Stimulated activated CD8-positive, alpha-beta memory T cell treated with anti-CD3 and anti-CD28 coated beads, Interleukin-4, amount 100 ng/mL, for 1 hour (primary cell): ENCODE measurements at places on chromosomes 6 and 20.
A peak's percentile ranks its signal among the peaks of the same experiment; 100 is the strongest.

GRCh38 chr20:2798095-2798805 is 2.2 kb downstream of the CPXM1 start:
- no peak for DNase-seq

- DNase-seq: no peak
Observed at GRCh38 chr20:36569847-36570429, 3.5 kb upstream of the TGIF2 start.

DNA sequence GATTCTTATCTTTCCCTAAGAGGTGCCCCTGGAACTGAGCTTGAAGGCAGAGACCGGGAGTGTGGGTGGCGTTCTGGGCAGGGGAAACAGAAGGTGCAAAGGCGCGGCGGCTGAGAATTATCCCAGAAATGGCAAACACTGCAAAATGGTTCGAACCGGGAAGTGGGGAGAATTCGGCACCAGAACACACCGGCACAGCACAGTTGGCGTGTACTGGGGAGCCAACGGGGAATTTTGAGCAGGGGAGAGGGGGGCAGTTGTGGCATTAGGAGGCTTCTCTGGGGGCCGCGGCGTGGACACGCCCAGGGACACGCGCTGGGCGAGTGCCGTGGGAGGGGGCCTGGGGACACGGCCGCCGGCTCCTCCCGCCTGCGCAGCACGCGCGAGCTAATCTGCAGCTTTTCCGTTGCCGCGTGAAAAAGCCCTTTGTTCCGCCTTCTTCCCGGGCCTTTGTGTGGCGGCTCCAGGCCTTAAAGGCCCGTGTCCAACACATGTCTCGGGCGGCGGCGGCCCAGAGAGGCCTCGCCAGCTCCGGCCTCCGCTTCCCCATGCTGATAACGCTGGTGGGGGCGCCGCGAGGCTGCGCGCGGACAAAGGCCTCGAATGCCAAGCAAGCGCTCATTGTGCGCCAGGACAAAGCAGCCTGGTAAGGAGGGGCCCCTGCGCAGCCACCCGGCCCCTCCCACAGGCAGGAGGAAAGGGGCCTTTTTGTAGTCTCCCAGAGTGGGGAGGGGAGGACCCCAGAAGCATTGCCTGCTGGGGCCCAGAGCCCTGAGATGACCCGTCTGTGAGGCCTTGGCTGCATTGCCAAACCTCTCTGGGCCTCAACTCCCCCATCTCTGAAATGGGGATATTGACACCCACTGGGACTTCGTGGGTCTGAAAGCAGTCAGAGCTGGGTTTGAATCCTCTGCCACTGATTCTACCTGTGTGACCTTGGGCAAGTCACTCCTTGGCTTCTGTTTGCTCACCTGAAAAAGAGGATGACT is 82.8 kb downstream of the CD40 start:
- no peak for DNase-seq

DNA sequence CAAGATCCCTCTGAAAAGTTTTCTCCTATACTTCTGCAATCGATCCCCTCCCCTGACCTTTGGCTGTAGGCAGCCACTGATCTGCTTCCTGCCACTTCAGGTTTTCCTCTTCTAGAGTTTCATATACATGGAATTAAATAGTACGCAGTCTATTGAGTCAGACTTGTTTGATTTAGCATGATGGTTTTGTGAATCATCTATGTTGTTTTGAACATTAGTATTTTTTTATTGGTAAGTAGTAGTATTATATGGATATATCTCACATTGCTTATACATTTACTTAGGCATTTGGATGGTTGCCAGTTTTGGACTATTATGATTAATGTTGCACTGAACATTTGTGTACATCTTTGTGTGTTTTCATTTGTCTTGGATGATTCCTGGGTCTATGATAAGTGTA is 518.0 kb downstream of the CD109 start:
- DNase-seq: no peak

DNA sequence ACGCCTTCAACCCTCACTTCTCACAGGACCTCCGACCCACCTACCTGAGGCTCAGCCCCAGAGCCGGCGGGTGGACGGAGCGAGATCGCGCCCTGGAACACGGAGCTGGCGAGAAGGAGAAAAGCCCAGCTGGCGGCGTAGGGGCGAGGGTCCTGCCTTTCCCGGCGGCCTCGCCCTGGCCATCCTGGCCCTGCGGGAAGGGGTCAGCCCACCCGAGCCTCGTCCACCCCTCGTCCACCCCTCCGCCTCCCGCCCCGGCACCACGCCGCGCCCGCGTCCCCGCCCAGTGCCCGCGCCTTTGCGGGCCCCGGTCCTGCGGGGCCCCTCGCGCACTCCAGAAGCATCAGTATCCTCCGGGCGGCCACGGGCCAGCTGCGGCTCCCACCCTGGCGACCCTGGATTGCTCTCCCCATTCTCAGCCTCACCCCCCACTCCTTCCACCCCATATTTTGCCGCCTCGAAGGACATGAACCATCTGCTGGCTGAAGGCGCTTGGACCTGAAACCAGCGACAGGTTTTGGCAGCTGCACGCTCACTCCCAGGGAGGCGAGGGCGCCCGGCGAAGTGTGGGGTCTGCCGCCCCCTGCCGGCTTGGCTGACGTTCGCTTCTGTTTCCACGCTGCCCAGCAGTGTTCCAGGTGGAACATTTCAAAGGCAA is 65.1 kb downstream of the PLG start:
- peak; percentile 14 for DNase-seq

DNA sequence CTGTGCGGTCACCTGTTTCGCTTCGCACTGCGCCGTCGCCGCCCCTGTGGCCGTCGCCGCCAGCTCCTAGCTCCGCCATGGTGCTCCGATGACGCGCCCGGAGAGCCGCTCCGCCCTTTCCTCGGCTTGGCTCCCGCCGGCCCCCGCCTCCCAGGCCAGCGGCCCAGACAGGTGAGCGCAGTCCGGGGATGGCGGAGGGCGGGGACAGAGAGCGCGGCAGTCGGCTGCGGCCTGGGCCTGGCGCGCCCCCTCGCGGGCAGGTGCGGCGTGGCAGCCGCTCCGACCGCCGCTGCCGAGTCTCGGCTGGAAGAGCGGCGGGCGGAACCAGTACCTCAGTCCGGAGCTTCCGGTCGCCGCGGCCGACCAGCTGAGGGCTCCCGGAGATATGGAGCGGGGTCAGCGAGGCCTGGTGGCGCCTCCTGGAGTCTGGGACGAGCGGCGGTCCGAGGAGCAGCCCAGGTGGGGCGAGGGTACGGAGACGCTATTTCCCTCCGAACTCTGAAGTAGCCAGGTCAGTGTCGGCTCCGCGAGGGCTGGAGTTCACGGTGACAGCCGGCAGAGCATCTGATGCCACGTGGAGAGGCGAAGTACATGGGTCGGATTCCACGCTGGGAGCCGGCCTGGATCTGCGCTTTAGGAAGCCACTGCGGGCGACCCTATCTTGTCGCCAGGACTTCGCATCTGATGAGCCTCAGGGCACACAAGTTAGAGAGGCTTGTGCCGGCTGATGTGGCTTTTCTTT is at the start of gene MAP7:
Gene MAP7 (minus strand): TSS at position 93 of the 742 bp plus-strand sequence. CDS start 14 bp downstream, at position 79.
- DNase-seq: peak; percentile 27

DNA sequence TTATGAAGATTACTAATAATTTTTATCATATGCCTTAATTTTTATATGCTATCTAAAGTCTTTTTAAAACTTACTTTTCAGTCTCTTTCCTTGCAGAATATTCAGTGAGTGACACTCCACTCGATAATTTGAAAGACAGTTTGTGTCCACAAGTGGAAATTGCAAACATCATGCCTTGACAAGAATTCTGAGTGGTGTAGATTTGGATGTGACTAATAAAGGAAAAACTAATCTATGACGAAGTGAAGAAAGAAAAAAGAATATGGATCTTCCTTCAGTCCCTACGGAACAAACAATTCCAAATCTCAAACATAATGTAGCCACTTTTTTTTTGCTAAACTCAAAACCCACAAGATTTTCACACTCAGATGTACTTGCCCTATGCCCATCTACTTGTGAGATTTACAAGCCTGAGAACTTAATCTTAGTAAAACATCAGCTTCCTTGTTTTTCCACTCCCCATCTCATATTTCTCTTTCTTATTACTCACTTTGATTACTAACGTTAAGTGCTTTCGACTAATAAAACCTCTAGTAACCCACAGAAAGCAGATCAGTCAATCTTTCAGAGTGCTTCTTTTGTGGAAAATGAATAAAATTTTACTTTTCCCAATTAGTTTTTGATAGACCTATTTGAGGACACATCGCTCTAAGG is 1155.8 kb downstream of the GRIK2 start:
- no peak for DNase-seq

DNA sequence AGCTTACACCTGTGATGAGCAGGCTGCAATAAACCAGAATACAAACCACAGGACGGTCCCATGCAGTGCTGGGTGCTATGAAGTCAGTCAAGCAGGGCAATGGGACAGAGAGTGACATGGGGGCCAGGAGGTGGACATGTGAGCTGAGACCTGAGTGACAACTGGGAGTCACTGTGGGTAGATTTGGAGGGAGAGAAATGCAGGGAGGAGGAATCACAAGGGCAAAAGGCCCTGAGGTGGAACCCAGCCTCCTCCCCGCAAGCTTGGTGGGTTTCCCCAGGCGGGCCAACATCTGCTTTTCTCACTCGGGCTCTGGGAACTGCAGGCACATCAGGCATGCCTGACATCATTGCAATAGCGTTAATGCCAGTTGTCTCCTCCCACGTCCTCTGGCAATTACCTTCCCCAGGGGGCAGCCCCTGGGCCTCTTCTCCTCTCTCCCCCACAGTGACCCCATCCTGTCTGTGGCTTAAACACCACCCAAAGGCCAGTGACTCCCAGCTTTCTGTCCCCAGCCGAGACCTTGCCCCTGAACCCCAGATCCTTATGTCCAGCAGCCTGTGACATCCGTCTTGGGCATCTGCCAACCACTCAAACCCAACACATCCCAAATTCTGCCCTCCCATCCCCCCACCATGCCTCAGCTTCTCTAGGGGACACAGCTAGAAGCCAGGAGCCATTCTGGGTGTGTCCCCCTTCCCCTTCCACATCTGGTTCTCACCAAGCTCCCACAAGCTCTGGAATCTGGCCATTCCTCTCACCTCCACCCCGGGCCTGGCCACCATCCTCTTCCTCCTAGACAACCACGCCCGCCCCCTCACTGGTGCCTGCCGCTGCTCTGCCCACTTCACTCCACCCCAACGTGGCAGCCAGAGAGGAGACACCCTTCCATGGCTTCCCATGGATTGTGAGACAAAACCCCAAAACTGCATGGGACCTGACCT is 28.2 kb downstream of the PDRG1 start:
- no peak for DNase-seq

DNA sequence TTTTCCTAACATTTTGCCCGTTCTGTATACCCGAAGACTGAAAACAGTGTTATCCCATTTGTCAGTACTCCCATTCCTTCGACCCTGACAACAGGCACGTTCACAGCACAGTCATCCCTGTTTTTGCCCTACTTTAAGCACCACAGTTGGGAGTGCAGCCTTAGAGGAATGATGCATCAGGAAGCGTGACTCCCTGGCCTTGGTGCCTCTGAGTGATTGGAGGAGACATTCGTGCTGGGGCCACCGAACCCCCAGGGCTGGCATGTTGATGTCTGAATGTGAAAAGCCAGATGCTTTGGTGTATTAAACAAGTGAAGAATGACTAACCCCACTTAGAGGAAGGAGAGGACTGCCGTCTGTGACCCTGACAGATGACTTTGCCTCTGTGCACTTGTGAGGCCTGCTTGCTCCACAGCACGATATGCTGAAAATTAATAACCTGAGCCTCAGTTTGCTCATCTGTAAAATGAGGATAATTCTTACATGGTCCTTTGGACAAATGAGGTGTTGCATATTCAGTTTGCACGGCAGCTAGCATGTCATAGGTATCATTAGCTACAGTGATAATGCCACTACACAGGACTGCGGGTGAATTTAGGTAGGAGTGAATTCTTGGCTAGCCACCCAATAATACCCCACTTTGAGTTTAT is 36.0 kb downstream of the STK35 start:
- DNase-seq: no peak

- no peak for DNase-seq
Observed at GRCh38 chr6:56692523-56693245, 50.0 kb upstream of the DST start.

DNA sequence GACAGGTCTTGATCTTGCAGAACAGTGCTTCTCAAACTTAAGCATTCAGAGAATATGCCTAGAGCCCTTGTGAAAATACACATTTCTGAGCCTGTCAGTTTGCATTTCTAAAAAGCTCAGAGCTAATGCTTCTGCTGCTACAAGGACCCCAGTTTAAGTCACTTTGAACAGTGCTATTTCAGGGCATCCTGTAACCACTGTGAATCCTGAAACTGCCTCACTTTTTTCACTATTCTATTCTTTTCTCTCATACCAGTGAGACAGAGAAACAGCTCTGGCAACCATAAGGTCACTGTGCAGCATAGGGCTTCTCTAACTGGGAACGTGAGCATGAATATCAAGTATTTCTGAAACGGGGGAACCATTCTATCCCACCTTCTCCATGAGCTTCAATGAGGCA is 51.2 kb downstream of the LGSN start:
- DNase-seq: no peak

GRCh38 chr6:19312241-19312978 is 524.8 kb upstream of the ID4 start:
- DNase-seq: no peak

DNA sequence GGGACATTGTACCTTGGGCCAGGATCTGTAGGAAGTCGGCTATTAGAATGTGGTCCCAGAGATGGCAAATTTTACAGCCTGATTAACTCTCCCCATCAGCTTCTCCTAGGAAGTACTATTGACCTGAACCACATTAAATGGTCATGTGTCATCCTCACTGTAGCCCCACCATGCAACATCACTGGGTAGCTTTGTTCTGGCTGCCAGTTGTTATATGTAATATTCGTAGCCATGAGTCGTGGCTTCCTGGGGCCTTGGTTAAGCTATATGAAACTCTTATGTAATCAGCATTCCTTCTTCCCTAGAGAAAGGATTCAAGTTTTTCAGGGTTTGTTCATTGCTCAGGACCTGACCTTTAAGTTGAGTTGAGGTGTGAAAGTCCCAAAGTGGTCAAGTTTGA is 125.7 kb downstream of the ANKS1A start:
- DNase-seq: no peak

DNA sequence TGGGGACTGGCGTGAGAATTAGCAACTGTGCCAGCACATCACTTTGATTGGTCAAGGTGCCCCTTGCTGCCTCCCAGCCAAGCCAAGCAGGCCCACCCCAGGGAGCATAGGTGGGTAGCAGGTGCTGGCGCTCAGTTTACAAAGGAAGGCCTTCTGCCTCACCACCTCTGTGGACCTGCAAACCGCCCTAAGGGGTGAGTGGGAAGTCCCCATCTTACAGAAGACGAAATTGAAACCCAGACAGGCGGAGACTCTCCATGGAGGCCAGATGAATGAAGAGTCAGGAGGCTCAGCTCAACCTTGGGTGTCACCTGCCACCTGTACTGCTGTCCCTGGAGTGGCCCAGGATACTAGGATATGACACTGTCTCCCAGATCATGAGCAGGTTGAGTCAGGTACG is 21.5 kb upstream of the MAS1L start:
- DNase-seq: no peak

GRCh38 chr20:7272512-7272911 is 505.0 kb downstream of the BMP2 start:
- no peak for DNase-seq

GRCh38 chr20:20929341-20929740 is 176.8 kb downstream of the LINC00237 start:
- DNase-seq: no peak

DNA sequence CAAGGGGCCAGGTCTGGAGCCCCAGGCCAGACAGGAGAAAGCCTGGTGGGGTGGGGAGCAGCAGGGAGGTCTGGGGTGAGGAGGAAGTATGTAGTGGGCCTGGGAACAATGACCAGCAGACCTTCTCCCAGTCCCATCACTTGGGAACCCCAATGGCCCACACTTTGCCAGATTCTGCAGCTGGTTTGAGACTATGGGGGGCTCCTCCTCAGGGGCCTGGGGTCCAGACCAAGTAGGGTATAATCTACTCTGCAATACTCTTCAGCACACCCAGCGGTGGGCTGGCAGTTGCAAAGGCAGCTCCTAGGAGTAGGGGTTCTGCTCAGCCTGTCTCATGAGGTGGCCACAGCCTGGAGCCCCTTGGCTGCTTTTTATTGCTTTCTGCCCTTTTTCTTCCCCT is 52.8 kb downstream of the NPEPL1 start:
- no peak for DNase-seq
